ENCODE measurements at places on chromosomes 7 and 10. TPM values are rescaled to one million over a fixed set of nuclear protein-coding genes. Genes with fewer than 3 reads are reported as not detected.

DNA sequence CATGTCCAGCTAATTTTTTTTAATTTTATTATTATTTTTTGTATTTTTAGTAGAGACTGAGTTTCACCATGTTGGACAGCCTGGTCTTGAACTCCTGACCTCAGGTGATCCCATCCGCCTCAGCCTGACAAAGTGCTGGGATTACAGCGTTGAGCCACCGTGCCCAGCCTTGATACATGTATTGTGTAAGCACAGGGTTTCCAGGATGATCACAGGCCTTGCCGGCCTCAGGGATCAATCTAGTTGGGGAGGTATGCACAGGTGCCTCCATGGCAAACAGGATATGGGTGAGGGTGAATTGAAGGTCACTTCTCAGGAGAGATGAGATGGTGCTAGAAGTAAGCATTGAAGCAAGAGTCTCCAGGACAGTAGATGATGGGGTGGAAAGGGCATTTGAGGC is 5.5 kb downstream of the MRPS17 start:
- no peak overlapping the region for H3K4me3 ChIP-seq
- H3K36me3 ChIP-seq: no peaks in the 10 kb centered on the region
- no peak for DNase-seq

GRCh38 chr10:29713450-29713849 is 78.7 kb upstream of the SVIL start:
- peaks cover 2% of the 10 kb centered on the region for H3K4me1 ChIP-seq
- H3K27ac ChIP-seq: no peak overlapping the region
- H3K27me3 ChIP-seq: no peaks in the 10 kb centered on the region

DNA sequence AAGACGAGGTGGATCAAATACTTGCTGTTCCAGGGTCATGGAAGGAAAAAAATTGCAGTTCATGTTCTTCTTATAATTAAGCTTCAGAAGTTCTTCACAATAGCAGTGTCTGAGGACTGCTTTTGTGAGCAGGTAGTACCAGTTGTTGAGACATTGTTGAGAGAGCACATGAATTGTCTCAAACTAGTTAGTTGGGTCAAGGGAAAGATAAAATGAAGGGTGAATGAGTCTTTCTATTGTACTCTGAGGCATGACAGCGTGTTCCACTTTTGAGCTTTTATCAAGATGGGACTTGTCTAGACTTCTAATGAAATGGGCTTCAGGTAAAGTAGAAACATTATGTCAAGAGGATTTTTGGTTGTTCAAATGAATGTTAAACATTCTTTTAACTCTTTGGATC is 26.0 kb downstream of the KAT6B start:
- H3K4me3 ChIP-seq: no peak overlapping the region
- DNase-seq: no peak
- peaks cover 18% of the 10 kb centered on the region for H3K4me1 ChIP-seq
- H3K36me3 ChIP-seq: no peaks in the 10 kb centered on the region
- peak overlapping the region; percentile 3 for H3K27ac ChIP-seq

- DNase-seq: no peak
- H3K4me3 ChIP-seq: no peak overlapping the region
- H3K36me3 ChIP-seq: no peaks in the 10 kb centered on the region
- no peak overlapping the region for H3K27ac ChIP-seq
Measured at GRCh38 chr10:95963202-95963990, 55.6 kb downstream of the CC2D2B start.

- no peaks in the 10 kb centered on the region for H3K27me3 ChIP-seq
- no peak overlapping the region for H3K27ac ChIP-seq
- peaks cover 8% of the 10 kb centered on the region for H3K4me1 ChIP-seq
- H3K4me3 ChIP-seq: peak overlapping the region; percentile 76
- H3K36me3 ChIP-seq: no peaks in the 10 kb centered on the region
Measured at GRCh38 chr10:100970076-100970913, 991 bp downstream of the SEMA4G start.

DNA sequence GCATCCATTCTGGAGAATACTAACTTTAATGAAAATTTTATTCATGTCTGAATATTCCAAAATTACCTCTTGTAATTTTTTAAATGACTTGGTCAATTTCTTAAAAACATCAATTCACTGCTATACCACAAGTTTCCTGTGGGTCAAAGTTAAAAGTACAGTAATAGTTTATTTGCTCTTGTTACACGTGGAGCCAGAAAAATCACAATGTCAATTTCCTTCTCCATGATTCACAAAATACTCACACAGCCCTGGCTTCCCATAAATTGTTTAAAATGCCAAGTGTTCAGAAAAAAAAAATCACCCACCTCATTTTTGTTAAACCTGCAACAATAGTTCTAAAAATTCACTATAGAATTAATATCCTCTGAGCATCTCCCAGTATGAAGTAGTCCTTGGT is 139.5 kb upstream of the GRM3 start:
- H3K27ac ChIP-seq: no peak overlapping the region
- no peaks in the 10 kb centered on the region for H3K4me1 ChIP-seq
- H3K4me3 ChIP-seq: no peak overlapping the region
- H3K36me3 ChIP-seq: no peaks in the 10 kb centered on the region

GRCh38 chr10:76621886-76622620 is 1015.6 kb downstream of the KCNMA1 start:
- no peak overlapping the region for H3K4me3 ChIP-seq
- H3K4me1 ChIP-seq: peaks cover 3% of the 10 kb centered on the region
- DNase-seq: no peak
- H3K27me3 ChIP-seq: no peaks in the 10 kb centered on the region
- H3K36me3 ChIP-seq: no peaks in the 10 kb centered on the region
- no peak overlapping the region for H3K27ac ChIP-seq

GRCh38 chr10:3805791-3806461 is 20.9 kb upstream of the KLF6 start:
- DNase-seq: no peak
- H3K27me3 ChIP-seq: no peaks in the 10 kb centered on the region
- H3K36me3 ChIP-seq: no peaks in the 10 kb centered on the region
- no peak overlapping the region for H3K4me3 ChIP-seq

GRCh38 chr7:99116144-99116543 is 27.8 kb downstream of the SMURF1 start:
- no peaks in the 10 kb centered on the region for H3K36me3 ChIP-seq
- no peak overlapping the region for H3K4me3 ChIP-seq
- no peaks in the 10 kb centered on the region for H3K27me3 ChIP-seq
- no peak for DNase-seq
- no peak overlapping the region for H3K27ac ChIP-seq

- no peak overlapping the region for H3K27ac ChIP-seq
- H3K36me3 ChIP-seq: no peaks in the 10 kb centered on the region
- H3K4me3 ChIP-seq: no peak overlapping the region
- H3K27me3 ChIP-seq: no peaks in the 10 kb centered on the region
Measured at GRCh38 chr10:77160679-77161078, 476.9 kb downstream of the KCNMA1 start.

DNA sequence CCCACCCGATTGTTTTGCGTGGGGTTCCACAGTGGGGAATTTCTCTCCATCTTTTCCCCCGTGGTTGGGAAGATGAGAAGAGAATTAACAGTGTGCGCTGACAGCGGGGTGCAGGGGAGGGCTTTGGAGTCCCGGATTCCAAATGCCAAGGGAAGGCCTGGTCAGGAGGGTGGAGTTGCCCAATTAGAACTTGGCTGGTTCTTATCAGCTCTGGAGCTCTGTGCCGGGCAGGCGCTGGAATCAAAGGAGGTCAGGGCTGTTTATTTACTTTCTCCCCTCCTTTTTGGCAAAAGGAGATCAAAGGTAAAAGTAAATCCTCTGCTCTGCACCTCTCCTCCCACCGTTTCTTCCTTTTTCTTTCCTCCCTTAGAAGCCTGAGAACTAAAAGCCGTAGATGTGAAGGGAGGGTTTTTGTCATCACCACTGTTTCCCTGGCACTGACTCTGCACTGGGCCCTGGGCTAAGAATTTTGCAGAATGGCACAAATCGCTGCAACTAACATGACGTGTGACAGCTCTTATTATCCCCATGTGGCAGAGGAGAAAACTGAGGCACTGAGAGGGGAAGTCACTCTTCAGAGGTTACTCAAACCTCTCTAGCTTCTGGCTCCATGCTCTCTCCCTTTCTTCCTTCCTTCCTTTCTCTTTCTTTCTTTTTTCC is 95.2 kb upstream of the ZNF716 start:
- no peaks in the 10 kb centered on the region for H3K36me3 ChIP-seq
- no peak for DNase-seq

DNA sequence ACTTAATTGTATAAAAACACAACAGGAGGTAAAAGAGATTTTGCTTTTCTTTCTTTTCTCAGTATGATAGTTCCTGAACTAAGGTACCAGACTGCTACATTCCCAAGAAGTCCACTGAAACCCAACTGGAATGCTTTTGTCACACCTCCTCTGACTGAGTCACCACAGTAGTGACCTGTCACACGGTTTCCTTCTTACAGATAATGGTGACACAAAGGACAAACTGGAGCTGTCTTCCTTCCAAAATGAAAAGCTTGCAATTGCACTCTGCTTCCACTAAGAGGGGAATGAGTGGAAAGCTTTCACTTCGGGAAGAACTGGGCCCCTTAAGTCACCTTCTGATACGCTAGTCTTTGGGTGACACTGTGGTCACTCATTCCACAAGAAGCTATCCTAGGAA is 122.2 kb downstream of the KMT2E start:
- no peak overlapping the region for H3K4me3 ChIP-seq
- peaks cover 1% of the 10 kb centered on the region for H3K4me1 ChIP-seq
- H3K27me3 ChIP-seq: no peaks in the 10 kb centered on the region
- DNase-seq: no peak

GRCh38 chr7:101565601-101566209 is 63.4 kb downstream of the MYL10 start:
- no peaks in the 10 kb centered on the region for H3K4me1 ChIP-seq
- DNase-seq: no peak
- H3K27ac ChIP-seq: no peak overlapping the region
- no peak overlapping the region for H3K4me3 ChIP-seq

- H3K27me3 ChIP-seq: no peaks in the 10 kb centered on the region
- H3K4me3 ChIP-seq: no peak overlapping the region
- no peak for DNase-seq
- H3K36me3 ChIP-seq: no peaks in the 10 kb centered on the region
Measured at GRCh38 chr10:67433276-67433675, 262.7 kb downstream of the CTNNA3 start.

SRGN gene
- total RNA-seq: 22.0 TPM

ANKRD2 gene
- not detected for total RNA-seq

HELLS gene
- 11.4 TPM for total RNA-seq

TCERG1L gene
- 8.0 TPM for total RNA-seq

SYT15 gene
- total RNA-seq: 1.1 TPM

PTN gene
- total RNA-seq: 2.3 TPM
